ENCODE measurements at places on chromosomes 6 and 20. TPM values are rescaled to one million over a fixed set of nuclear protein-coding genes. Genes with fewer than 3 reads are reported as not detected.
A peak's percentile ranks its signal among the peaks of the same experiment; 100 is the strongest.

Gene DCDC2
- not detected for total RNA-seq

Gene HTR1E
- total RNA-seq: not detected

Gene PPP1R14C
- total RNA-seq: 0.80 TPM

Gene TRIM10
- not detected for total RNA-seq

Gene HLA-DOB
- total RNA-seq: 0.13 TPM

Gene SRMS
- not detected for total RNA-seq

Gene HDGFL1
- not detected for total RNA-seq

Gene TRPC4AP
- 35.0 TPM for total RNA-seq

GRCh38 chr6:51855310-51856082 lies 231.9 kb downstream of the PKHD1 start:
- peak; percentile 51 for DNase-seq

DNA sequence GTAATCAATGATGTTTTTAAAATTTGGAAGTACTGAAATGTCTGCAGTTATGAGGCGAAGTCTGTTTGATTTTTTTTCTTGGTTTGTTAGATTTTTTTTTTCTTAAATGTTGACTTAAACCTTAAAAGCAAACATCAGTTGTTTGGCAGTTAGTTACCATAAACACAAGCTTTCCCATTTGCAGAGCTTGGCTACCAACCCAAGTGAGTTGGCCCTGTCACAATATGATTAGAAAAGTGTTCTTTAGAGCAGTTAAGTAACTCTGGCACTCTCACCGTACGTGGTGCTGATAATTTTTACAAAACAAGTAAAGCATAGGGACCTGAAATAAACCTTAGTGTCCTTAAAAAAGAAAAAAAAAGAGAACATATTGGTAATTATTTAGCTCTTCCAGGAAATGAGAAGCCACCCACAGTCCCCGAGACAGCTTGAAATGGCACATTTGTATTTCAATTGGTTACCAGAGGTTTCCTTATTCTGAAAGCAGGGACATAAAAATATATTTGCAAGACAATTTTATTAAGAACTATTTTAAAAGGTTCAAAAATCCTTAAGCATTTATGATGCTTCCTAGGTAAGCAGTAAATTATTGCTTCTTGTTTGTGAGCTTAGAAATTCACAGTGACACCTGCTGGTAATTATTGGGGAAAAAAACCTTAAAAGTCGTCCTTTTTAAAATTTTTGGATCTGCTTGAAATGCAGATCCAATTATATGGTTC lies 3.9 kb downstream of the HEY2 start:
- peak; percentile 26 for DNase-seq

DNA sequence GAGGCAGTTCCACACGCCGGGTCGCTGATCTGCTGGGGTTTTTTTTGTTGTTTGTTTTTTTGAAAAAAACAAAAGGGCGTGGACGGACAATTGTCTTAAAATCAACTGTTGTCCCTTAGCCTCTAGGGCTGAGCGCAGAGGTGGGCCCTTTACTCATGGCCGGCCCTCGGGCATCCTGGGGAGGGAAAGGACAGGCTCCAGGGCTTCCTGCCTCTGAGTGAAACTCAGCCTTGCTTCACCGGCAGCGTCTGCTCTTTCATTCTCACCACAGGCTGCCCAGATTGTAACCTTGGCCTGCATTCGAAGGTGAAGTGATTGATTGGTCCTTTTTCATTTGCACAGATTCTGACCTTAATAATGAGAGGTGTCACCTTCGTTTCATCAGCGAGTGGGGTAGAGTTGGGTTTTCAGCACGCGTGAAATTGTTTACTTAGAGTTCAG lies 797 bp downstream of the SMIM13 start:
- peak; percentile 50 for DNase-seq

- no peak for DNase-seq
These were observed 159.8 kb downstream of the INSM1 start for GRCh38 chr20:20527661-20528060.

DNA sequence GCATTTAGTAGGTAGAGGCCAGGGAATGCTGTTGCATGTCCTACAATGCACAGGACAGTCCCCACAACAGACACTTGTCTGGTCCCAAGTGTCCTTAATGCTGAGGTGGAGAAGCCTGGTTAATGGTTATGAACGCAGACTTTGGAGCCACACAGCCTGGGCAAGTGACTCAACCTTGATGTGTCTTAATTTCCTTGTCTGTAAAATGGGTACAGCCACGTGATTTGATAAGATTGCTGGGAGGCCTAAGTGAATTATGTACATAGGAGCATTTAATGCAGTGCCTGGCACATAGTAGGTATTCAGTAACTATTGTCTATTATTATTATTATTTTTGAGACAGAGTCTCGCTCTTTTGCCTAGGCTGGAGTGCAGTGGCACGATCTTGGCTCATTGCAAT lies 11.4 kb downstream of the KCNG1 start:
- DNase-seq: no peak

DNA sequence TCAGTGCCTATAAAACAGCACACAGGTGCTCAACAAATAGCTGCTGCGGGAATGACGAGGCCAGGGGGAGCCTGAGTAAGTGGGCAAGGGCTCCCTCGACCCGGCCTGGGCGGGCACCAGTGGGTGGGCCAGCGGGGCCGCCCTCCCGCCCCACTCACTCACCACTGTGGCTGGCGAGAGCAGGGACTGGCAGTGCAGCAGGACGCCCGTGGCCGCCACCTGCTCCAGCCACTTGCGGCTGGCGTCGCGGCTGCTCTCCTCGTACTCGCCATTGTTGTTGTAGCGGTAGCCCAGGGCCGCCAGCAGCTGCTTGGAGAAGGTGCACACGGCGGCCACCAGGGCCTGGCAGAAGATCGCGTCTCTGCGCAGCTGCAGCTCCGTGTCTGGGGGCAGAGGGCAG lies 191.5 kb downstream of the PREX1 start:
- no peak for DNase-seq

DNA sequence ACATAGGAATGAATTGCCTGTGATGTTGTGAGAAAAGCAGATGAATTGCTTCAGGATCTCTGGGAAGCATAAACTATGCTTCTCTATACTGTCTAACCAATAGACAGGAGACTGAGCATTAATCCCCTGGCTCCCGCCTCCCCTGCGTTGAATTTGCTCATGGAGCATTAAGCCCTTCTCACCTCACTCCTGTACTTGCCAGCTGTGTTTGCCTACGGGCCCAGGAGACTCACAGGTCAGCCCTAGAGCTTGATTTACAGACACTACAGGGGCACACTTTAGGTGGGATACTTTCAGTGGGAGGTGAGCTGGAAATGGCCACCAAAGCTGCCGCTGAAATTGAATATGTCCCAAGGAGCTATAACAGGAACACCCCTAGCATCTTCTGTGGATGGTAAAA lies 418.7 kb downstream of the CBLN4 start:
- DNase-seq: no peak

DNA sequence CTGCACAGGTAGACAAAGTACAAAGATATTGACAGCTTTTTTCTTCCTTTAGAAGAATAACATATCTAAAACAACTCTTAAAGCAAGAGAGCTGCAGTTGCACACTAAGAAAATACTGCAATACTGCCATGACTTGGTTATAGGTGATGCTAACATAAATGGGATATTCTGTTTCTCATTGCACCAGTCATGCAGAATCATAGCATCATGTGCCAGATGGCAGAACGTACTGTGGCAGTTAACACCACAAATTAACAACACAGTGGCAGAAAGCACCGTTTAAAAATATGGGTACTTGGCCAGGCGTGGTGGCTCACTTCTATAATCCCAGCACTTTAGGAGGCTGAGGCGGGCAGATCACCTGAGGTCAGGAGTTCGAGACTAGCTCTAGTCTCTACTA lies 7.4 kb downstream of the ASXL1 start:
- no peak for DNase-seq

GRCh38 chr6:43277643-43278523 lies 20.2 kb upstream of the SLC22A7 start:
- no peak for DNase-seq

- peak; percentile 78 for DNase-seq
These were observed 3.1 kb upstream of the AKIRIN2 start for GRCh38 chr6:87705070-87705691.

DNA sequence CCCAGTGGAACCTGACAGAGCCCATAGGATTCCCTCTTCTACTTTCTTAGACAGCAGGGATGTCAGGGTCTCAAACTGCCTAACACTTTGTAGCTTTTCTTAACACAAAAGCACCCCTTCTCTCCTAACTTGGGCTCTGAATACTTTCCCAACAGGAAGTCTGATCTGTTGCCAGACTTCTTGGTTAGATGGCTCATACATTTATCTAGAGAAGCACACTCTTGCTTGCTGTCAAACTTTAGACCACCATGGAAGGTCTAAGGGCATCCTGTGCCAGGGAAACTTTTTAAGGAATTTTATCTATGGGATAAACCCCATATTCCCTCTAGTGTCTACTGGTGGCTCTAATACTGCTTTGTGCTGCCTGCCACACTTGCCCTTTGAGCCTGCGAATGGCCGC lies 3.3 kb upstream of the C6orf136 start:
- DNase-seq: no peak

DNA sequence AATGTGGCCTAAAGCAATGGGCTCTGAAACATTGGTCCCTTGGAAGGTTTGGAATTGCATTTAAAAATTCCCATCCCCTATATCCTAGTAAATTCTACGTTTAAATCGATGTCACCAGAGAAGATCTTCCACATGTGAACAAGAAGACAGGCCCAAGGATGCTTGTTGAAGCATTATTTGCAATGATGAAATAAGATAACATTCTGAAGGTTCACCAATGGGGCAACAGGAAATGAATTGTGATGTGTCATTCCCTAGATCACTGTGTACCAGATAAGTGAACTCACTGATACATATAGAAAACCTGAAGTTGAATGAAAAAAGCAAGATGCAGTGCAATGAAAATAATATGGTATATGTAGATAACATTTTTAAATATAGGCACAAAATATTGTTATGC lies 464.3 kb upstream of the BTBD3 start:
- peak; percentile 65 for DNase-seq

DNA sequence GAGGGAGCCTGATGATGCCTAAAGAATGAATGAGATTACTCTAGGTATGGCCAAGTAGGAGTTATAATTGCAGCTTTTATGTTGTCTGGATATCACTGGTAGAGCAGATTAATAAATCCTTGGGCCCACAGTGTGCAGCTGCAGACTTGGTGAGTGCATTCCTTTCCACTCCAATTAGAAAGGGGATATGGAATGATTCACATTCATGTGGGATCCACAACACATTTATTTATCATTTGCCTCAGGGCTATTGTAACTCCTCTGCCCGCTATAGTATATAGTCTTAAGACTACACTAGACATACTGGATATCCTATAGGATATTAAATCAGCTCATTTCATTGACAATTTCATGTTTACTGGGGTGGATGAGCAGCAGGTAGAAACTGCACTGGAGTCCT lies 11.6 kb upstream of the HLA-G start:
- DNase-seq: no peak

GRCh38 chr6:152225241-152225934 lies 411.8 kb downstream of the SYNE1 start:
- DNase-seq: no peak

DNA sequence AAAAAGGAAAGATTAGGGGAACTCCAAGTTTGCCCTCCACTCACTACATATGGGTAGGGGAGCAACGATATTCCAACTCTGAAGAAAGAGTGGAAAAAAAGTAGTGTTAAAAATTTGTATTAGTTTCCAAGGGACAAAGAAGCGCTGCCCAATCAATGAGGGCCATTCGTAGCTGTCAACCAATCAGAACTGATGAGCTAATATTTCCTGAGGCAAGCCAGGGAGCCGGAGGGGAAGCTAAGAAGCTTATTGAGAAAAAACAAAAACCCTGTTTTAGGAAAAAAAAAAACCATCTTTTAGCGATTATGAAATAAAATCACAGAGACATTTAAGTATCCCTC lies 59.5 kb downstream of the TRIM38 start:
- peak; percentile 80 for DNase-seq

DNA sequence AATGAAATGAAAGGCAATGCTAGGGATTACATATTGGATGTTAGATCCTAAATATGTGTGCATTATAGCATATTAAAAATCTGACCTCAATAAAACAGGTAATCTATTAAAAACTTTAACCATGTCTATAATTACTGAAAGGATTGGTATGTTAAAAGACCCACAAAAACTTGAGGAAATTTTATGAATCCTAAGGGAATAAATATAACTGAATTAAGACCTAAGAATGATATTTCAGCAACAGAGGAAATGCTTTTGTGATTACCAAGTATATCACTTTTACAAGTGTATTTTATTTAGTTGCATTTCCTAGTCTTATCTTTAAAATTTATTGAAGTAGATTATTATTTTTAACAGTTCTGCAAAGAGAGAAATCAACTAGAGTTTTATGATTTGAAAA lies 571.5 kb downstream of the HDGFL1 start:
- DNase-seq: no peak

- DNase-seq: no peak
These were observed 93.2 kb upstream of the AKIRIN2 start for GRCh38 chr6:87794922-87795885.

- no peak for DNase-seq
These were observed 35.8 kb downstream of the NEDD9 start for GRCh38 chr6:11196511-11197174.

GRCh38 chr6:159313018-159313417 lies 143.8 kb downstream of the FNDC1 start:
- DNase-seq: no peak

- no peak for DNase-seq
These were observed 18.1 kb downstream of the ADGRB3 start for GRCh38 chr6:68653074-68653705.

DNA sequence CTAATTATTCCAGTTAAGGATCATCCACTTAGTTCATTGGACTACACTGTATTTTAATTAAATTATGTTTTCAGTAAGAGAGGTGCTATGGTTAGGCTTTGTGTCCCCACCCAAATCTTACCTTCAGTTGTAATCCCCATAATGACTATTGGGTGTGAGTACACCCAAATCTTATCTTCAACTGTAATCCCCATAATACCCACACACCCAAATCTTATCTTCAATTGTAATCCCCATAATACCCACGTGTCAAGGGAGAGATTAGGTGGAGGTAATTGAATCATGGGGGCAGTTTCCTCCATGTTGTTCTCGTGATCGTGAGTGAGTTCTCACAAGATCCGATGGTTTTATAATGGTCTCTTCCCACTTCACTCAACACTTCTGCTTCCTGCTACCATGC lies 208.0 kb upstream of the PHACTR1 start:
- DNase-seq: no peak

GRCh38 chr6:25193460-25194171 lies 85.6 kb upstream of the CARMIL1 start:
- DNase-seq: peak; percentile 91

- peak; percentile 92 for DNase-seq
These were observed 10.0 kb upstream of the POU5F1 start for GRCh38 chr6:31180500-31180899.

- DNase-seq: no peak
These were observed 161.8 kb downstream of the IBTK start for GRCh38 chr6:82085701-82086100.

GRCh38 chr6:106192824-106193223 lies 106.7 kb downstream of the PRDM1 start:
- DNase-seq: peak; percentile 61

DNA sequence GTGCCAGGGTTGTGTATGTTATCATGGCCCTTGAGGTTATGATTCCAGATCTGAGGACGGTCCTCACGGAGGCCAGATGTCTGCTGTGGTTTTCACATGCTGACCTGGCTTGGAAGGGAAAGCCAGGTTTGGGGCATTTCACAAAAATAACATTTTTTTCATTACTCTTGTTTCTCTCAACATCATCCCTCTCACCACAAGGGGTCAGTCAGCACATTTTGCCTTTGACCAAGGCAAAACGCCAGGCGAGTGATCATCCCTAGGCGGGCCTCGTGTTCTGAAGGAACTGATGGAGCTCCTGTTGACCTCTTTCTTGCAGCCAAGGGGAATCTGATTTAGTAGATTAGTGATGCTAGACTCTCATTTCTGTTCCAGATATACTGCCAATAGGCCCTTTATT lies 133.5 kb downstream of the TBC1D7 start:
- peak; percentile 50 for DNase-seq

GRCh38 chr6:127933852-127934840 lies 33.3 kb upstream of the THEMIS start:
- DNase-seq: no peak
